ENCODE measurements at places on chromosomes 12 and 14.

DNA sequence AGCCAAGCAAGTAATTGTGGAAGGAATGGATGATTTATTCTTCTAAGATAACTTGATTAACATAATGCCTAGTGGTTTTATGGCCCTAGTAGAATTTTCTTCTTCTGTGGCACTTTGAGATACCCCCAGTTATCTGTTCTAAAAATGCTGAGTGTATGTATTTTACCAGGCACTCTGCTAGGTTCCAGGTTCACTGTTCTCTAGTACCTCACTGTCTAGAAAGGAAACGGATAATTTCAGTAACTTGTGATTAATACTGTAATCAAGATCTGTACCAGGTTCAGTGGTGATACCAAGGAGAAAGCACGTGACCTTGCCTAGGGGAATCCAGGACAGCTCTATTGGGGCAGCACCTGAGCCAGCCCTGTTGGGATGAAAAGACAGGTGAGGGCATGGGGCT is 8.0 kb downstream of the ANO6 start:
- no peak for DNase-seq

- DNase-seq: no peak
These were observed 50.1 kb downstream of the CD9 start for GRCh38 chr12:6250343-6250742.

- DNase-seq: no peak
These were observed 203.3 kb upstream of the NUDT4 start for GRCh38 chr12:93174473-93174872.

DNA sequence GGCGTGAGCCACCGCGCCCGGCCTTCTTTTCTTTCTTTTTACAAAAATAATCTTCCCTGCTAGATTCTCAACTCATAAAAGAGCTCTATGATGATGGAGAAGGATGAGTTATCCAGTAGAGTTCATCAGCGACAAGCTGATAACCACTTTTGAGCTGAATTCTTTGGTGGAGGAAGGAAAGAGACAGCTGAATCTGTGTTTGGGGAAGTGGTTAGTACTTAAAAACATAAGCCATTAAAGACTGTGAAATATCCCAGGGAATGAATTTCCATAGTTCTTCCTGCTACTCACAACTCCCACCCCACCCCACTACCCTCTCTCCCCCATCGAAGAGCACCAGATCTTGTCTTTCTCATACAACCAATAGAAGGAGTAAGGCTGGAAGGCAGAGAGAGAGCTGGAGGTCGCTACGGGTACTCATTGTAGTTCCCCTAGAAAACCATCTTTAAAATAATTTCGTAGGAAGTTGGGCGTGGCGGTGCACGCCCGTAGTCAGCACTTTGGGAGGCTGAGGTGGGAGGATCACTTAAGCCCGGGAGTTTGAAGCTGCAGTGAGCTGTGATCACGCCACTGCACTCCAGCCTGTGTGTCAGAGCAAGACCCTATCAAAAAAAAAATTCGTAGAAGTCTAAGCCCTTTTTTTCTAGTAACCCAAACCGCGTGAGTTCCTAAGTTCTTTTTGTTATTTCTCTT is 647 bp upstream of the ESPL1 start:
- no peak for DNase-seq

DNA sequence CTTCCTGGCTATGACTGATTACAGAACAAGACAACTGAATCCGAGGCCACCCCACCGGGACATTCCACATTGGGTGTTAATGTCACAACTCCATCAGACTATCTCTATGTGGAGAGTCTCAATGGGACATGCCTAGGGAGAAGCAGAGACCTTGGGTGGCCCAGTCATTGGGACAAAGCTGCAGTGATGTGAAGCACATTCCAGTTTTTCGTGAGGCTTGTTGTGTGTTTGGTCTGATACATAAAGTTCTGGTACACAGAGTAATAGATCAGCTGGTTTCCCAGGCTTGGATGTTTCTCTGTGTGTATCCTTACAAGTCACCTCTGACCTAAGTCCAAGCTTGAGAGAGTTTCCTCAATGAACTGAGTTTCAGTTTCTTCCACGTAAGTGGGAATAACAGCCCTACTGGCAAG is 42.3 kb downstream of the CPM start:
- DNase-seq: no peak

DNA sequence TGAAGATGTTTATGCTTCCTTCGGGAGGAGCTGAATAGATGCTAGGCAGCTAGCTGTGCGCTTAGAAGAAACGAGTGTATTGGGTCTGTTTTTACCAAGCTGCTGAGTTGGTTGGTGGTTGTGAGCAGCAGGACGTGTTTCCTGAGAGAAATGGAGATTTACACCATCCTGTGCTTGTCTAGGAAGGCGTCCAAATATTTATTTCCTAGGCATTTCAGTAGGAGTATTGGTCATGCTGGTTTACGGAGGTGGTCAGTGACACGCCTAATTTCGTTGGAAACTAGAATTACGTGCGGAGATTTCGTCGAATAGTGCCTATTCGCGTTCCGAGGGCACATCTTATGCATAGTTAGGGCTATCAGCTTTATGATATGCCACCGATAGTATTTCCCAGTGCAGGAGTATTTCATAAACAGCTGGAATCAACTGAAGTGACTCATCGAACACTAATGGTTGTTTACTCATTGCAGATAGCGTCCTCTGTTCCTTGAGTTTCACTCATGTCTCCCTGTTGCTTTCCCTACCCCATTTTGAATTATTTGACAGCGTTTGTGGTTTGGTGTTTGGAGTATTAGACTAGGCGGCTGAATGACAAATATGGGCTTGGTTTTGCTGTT is 780 bp downstream of the TBC1D15 start:
- peak; percentile 71 for DNase-seq

DNA sequence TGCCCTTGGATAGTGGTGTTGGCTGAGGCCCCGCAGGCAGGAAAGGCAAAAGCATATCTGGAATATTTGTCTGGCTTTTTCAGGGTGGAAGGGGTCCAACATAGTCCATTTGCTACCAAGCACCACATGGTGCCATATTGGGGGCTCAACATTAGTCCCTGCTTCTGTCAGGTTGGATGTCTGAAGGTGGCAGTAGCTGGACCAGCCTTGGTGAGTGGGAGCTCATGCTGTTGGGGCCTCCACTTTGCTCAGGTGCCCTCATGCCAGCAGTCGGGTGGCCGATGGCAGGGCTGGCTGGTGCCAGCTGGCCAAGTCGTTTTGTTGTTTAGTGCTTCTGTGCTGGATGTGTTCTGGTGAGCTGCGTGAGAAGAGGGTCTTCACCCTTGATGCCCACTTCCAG is 135.3 kb downstream of the PAPOLA start:
- no peak for DNase-seq

GRCh38 chr14:100622224-100622623 is 35.0 kb upstream of the BEGAIN start:
- DNase-seq: no peak

DNA sequence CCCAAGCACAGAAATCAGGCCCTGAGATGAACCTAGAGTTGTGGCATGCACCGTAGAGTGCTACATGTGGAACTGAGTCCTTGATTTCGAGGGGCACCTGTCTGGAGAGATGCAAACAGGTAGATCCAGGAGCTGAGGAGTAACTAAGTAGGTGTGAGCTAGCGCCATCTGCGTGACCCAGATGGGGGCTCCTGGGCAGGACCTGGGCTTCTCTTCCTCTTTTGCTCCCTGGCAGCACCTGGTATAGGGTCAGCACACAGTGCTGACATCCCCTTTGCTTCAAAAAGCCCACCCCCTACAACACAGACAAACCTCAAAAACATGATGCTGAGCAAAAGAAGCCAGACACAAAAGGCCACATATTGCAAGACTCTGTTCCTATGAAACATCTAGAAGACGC is 65.8 kb downstream of the PITPNM2 start:
- DNase-seq: no peak

DNA sequence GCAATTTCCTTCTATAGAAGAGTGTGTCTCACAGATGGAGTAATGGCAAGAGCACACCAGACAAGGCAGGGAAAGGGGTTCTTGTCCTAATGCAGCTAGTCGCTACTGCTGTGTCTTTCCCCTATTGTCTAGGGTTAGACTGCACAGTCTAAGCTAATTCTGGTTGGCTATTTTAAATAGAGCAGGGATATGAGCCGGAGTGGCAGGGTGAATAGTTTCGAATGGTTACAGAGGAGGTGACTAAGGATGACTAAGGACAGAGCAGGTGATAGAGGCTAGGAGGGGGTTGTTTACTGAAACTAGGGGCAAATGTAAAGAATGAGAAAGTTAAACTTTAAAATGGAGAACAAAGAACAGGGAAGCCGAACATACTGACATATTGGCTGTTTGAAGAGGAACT is 25.6 kb upstream of the CPNE8 start:
- no peak for DNase-seq

- no peak for DNase-seq
These were observed 52.0 kb upstream of the PSMA6 start for GRCh38 chr14:35240231-35240630.

GRCh38 chr14:21486640-21487087 is 9.7 kb downstream of the TOX4 start:
- DNase-seq: peak; percentile 59

GRCh38 chr14:48771717-48772116 is 814.5 kb downstream of the RPS29 start:
- DNase-seq: no peak

GRCh38 chr12:94059394-94060368 is 88.7 kb upstream of the PLXNC1 start:
- DNase-seq: no peak

DNA sequence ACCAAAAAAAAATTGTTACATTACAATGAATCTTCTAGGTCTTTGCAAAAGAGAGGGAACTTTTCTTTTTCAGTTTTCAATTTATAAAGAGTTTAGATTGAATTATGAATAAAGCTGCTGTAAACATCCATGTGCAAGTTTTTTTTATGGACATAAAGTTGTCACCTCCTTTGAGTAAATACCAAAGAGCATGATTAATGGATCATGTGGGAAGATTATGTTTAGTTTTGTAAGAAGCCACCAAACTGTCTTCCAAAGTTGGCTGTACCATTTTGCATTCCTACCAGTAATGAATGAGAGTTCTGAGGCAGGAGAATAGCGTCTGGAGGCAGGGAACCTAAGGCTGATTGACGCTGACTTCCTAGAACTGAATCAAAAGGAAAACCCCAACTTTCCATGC is 30.2 kb downstream of the LEMD3 start:
- DNase-seq: no peak

GRCh38 chr12:95739561-95740313 is 50.8 kb downstream of the NTN4 start:
- no peak for DNase-seq

DNA sequence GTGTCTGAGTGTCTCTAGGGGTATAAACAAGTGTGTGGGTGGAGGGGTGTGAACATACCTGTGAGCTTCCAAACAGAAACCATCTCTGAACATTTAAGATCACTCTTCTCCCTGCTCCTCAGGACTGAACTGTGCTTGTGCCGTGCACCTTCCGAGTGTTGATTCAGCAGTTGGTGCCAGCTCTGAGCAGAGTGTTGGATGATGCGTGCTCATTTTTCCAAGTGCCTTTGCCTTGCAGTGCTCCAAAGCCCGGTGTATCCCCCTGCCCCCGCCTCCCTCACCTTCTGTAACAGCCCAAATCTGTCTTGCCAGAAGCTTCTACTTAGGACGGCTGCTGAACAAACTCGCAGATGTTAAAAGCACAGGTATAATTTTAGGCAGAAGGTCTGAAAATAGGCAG is 4.4 kb downstream of the WSCD2 start:
- DNase-seq: no peak

DNA sequence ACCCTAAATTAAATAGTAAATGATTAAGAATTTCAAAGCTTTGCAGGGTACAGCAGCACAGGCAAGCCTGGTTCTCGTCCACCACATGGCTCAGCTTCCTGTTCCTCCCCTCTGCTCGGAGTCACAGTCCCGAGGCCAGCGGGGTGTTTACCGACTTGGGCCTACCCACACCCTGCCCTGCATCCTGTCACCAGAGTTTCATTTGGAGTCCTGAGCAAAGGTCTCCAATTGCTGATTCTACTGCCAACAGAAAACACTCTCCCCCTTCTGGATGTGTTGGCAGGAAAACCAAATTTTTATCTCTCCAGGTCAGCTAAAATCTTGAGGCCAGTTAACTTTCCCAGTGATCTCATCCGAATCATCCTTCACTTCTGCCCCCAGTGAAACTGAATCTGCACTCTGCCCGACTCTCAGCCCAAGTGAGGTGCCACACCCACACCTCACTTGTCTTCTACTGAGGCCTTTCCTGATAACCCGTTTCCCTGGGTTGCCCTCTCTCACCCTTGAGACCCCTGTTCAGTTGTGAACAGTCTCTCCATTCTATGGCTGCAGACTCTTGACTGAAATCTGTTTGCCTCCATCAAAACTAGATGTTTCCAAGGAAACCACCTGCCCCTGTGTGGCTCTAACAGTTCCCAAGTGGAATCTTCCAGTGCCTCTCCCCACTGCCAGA is 71.2 kb downstream of the VCPKMT start:
- peak; percentile 77 for DNase-seq

- no peak for DNase-seq
These were observed 9.4 kb downstream of the WASHC3 start for GRCh38 chr12:102052192-102053061.

DNA sequence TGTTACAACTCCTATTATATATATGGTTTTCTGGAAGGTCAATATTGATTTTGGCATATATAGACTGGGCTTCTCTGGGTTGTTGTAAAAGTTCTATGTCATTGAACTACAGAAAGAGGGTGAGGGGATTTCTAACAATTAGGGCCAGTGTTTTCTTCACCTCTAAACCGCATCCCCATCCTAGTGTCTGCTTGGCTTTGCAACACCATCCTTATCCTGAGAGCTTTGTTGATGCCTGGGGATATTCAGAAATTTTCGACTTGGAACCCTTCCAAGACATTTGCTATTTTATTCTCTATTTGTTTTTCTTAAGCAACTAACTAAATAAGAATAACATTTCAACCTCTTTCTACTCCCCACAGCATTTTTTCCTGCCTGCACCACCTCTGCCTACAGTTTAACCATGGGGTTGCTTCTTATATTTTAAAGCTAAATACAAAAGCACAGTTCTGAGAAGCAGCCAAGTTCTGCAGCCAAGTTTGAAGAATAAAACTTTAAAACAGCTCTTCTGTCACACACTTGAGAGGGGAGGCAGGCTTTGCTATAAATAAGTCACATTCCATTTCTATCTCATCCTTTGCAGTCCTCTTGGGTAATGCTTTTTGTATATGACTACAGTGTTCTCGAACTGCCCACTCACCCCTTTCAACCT is 53.4 kb downstream of the RGS6 start:
- DNase-seq: no peak

GRCh38 chr12:89525824-89526770 is at the start of gene POC1B:
Gene POC1B (minus strand): TSS chr12:89526047. CDS start chr12:89525895, 152 bp downstream.
- DNase-seq: peak; percentile 79

- no peak for DNase-seq
These were observed 186.6 kb upstream of the OTX2 start for GRCh38 chr14:56996721-56997399.

GRCh38 chr12:67748743-67749040 is 100.1 kb downstream of the DYRK2 start:
- peak; percentile 24 for DNase-seq

- DNase-seq: peak; percentile 57
These were observed 252.3 kb downstream of the KTN1 start for GRCh38 chr14:55832122-55832911.

- DNase-seq: no peak
These were observed 84.4 kb downstream of the ARF6 start for GRCh38 chr14:49977126-49977841.

DNA sequence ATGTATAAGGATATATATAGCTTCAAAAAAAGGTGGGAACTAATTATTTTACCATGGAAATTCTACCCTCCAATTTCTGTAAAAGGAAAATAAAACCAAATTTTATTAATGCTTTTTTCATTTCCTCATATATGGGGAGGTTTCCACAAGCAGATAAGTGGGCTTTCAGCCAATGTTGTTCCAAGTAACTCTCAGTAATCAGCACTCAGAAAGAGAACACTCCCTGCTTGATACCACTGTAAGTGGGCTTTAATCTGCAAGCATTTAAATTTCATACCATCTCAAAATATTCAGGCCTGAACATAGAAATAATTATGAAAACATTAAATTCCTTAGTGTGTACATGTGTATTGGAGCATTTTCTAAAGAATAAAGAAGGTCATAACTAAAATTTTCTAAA is 827.6 kb downstream of the C12orf50 start:
- DNase-seq: peak; percentile 65

Measured in cardiac fibroblast (primary cell).